ENCODE measurements at places on chromosomes 3 and 15.

- DNase-seq = no peak
Observed at GRCh38 chr15:75171408-75171807, 30.3 kb upstream of the C15orf39 start.

GRCh38 chr15:101187820-101188636, 63.8 kb downstream of the CHSY1 start:
- no peak for DNase-seq

DNA sequence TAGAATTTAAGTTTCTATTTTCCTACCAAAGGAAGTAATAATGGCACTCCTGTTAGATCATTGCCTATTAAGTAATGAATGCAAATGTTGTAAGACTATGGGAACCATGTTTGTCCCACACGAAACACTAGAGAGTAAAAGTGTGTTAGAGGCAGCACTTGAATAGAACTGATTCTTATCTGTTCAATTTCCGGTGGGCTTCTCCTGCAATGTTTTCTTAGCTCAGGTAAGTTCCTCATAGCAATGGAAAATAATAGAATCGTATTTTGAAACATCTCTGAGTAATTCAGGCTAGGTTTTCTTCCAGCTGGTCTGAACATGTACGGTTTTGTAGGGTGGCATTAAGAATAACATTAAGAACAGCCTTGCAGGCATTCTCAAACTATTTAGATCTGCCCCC, 145.3 kb upstream of the LIPC start:
- peak; percentile 57 for DNase-seq

DNA sequence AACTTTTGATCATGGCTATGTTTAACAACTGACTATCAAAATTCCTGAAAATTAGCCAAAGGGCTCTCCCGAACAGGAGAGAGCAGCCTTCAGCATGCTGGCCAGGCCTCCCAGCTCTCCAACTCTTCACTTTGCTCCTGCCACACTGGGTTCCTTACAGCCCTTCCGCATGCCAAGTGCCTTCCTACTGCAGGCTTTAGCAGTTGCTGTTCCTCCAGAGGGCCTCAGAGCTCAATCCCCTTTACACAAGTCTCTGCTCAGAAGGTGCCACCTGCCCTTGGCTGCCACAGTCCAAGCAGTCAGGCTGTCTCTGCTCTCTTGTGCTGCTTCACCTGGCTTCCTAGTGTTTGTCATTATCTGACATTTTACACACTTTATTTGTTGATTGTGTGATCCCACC, 553.1 kb upstream of the PPP2R3A start:
- DNase-seq = no peak

GRCh38 chr3:123723522-123724168, 138.8 kb upstream of the HACD2 start:
- peak; percentile 84 for DNase-seq

DNA sequence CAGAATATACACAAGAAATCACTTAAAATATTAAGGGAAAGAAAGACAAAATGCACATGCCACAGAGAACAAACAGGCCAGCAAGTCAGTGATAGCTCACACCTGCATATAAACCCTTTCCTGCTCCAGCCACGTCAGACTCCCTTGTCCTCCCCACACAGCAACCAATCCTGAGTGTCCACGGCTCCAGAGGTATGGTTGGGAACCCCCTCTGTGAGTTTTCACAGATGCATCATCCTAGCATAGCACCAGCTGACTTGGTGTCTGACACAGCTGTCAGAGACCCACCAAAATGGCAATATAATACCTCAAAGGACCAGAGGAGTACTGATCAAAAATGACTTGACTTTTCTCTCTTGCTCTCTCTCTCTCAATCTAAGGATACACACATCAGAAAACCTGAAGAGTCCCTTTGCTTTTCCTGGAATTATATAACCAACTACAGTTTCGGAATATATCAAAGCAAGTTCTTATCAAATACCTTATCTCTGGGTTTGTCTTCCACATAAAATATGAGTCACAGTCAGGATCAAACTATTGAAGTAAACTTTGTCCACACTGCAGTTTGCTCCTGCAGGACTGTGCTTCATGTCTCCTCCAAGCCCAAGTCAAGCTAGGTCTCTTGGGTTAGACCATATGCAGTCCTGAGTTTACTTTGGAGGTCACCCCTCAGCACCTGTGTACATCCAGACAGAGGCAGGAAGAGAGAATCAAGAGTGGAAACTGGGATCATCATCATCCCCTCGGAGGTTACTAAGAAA, 187.1 kb upstream of the THBS1 start:
- no peak for DNase-seq

GRCh38 chr15:68602459-68603215, 23.8 kb downstream of the CORO2B start:
- DNase-seq = no peak

- no peak for DNase-seq
Observed at GRCh38 chr3:31422237-31422636, 110.5 kb upstream of the STT3B start.

DNA sequence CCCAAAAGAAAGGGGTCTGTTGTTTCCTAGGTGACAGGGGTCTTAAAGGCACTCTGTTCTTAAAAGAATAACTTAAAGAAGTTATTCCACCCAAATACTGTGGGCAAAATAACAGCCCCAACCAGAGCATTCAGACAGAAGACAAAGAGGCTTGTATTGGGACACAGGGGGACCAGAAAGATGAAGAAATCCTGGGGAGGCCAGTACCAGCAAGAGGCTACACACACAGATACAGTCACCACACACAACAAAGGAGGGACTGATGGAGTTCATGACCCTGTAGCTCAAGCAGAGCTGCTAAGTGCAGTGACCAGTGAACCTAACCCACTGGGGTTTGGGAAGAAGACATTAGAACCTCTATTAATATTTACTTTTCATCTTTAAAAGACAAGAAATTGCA, 59.0 kb downstream of the MTHFS start:
- no peak for DNase-seq

DNA sequence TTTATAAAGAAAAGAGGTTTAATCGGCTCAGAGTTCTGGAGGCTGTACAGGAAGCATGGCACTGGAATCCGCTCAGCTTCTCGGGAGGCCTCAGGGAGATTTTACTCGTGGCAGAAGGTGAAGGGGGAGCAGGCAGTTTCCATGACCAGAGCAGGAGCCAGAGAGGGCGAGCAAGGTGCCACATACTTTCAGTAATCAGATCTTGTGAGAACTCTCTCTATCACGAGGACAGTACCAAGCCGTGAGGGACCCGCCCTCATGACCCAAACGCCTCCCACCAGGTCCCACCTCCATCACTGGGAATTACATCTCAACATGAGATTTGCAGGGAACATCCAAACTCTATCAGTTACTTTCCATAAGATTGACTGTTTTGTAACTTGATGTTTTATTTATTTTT, 70.7 kb upstream of the SYN2 start:
- DNase-seq = no peak

DNA sequence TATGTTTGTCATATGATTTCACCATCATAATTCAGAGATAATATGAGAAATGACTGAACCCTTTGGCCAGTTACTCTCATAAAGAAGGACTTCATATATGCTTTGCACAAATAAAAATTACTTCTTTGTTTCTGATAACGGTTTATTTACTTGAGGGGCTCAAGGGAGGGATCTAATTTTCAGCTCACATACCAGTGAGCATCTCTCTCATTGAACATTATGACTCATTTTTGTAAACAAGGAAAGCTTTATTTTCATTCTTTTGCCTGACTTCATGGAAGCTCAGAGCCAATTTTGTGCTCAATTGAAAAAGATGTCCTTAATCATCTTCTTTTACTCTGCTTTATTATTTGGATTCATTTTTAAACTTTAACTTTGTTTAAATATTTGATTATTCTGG, 5.8 kb downstream of the NLGN1 start:
- DNase-seq = no peak

GRCh38 chr3:131200636-131201199, 174.0 kb downstream of the NEK11 start:
- DNase-seq = no peak

- DNase-seq = no peak
Observed at GRCh38 chr3:13260259-13261103, 159.6 kb downstream of the NUP210 start.

- no peak for DNase-seq
Observed at GRCh38 chr15:91393186-91393585, 293.1 kb downstream of the SV2B start.

Measured in Jurkat, Clone E6-1 (cell line).